Amniotic epithelial cell (primary cell): ENCODE measurements at places on chromosomes 11 and 22.

- DNase-seq, result no peak
These were observed 29.6 kb upstream of the TBCEL start for GRCh38 chr11:120994091-120994859.

GRCh38 chr11:72405009-72405408, 29.3 kb downstream of the CLPB start:
- DNase-seq, result no peak

DNA sequence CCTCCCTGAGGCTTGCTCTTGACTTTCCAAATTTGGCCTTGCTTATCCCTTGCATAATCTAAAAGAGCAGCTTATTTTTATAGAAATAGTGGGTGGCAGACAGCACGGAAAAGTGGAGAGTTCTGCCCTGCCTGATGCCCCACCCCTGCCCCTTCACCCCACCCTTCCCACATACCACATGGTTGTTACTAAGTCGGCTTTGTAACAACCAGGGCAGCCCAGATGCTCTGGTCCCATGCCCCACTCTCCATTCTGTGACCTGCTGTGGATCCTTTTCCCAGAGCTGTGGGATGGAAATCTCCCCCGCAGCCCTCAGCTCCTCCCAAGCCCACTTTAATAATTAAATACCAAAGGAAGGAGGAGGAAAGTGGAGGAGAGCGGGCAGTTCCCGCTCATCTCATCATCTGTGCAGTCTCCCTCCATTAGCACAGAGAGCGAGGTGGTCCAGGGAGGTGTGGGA, 10.9 kb downstream of the MRGPRF start:
- DNase-seq, result no peak

- no peak for DNase-seq
These were observed 3.7 kb downstream of the TSPO start for GRCh38 chr22:43154887-43155536.

GRCh38 chr11:123391646-123392348, 38.3 kb upstream of the GRAMD1B start:
- no peak for DNase-seq

- no peak for DNase-seq
These were observed 807.6 kb downstream of the BRD1 start for GRCh38 chr22:49019737-49020713.

- DNase-seq, result no peak
These were observed 42.1 kb upstream of the JAM3 start for GRCh38 chr11:134026655-134027343.

GRCh38 chr11:134409552-134410429, 2.3 kb downstream of the B3GAT1 start:
- DNase-seq, result no peak

DNA sequence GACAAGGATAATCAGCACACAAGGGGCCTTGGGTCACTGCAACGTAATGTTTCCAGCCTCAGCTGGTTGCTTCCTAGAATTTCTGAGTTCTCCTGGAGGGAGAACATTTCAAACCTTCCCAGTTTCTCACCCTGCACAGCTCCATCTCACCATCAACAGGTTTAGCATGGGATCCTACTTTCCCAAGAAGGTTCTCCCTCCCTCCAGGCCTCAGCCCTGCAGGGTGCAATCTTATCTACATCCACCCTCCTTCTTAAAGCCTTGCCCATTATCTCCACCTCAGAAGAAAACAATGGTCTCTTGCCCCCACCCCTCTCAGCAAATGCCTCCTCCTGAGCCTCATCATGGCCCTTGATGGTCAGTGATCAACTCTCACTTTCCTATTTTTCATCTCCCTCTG, 23.6 kb downstream of the CADM1 start:
- DNase-seq, result no peak

DNA sequence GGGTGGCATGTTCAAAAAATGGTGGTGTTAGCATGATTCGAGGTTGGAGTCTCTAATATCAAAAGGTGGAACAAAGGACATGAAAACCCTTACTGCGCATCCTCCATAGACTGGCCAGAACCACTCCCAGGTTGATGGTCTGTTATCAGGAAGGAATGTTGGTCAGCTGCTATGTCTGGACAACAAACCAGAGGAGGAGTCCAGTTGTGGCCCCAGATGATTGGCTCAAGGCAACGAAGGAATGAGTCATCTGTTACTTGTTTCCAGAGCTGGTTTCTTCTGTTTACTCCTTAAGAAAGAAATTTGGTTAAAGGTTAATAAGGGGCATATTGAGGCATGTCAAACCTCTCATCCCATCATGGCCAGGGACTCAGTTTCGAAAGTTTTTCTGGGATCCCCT, 56.8 kb upstream of the GRIA4 start:
- peak; percentile 72 for DNase-seq
